Mammary epithelial cell (primary cell): ENCODE measurements at places on chromosomes 7 and 10. TPM values are rescaled to one million over a fixed set of nuclear protein-coding genes. Genes with fewer than 3 reads are reported as not detected.

Gene THSD7A
- not detected in 2 replicates for total RNA-seq

Gene DNA2
- total RNA-seq: 3.8 TPM

Gene INA
- 3.0 and 3.7 TPM in 2 replicates for total RNA-seq

Gene KLLN
- 1.2 TPM for total RNA-seq

Gene KNDC1
- total RNA-seq: 0.83 TPM

Gene LIPK
- total RNA-seq: not detected in 2 replicates

Gene NUTM2E
- total RNA-seq: 0.16 TPM in 1 of 2 replicates, not detected in the other

Gene PRSS37
- total RNA-seq: not detected in 2 replicates

Gene CYP3A4
- total RNA-seq: not detected in 2 replicates

Gene ZNF862
- total RNA-seq: 9.7 and 21.2 TPM in 2 replicates

Gene CYP2E1
- 0.17 TPM for total RNA-seq
